ENCODE measurements at places on chromosomes 2 and 18. TPM values are rescaled to one million over a fixed set of nuclear protein-coding genes. Genes with fewer than 3 reads are reported as not detected.

The MYL1 gene
- total RNA-seq, result not detected

The ITM2C gene
- 19.5 TPM for total RNA-seq

The VAMP5 gene
- total RNA-seq, result 49.7 TPM

The TUBA4B gene
- not detected for total RNA-seq

The DYNAP gene
- not detected for total RNA-seq

The ABCG5 gene
- not detected for total RNA-seq

The DSG4 gene
- total RNA-seq, result not detected
